Activated CD8-positive, alpha-beta memory T cell treated with anti-CD3 and anti-CD28 coated beads, Interleukin-2, amount 10 ng/mL, durations not matched to agents 7 days and 5 days (primary cell): ENCODE measurements at places on chromosomes 16 and 17. TPM values are rescaled to one million over a fixed set of nuclear protein-coding genes. Genes with fewer than 3 reads are reported as not detected.

SPATA32 gene
- total RNA-seq: 0.49 TPM

DNA sequence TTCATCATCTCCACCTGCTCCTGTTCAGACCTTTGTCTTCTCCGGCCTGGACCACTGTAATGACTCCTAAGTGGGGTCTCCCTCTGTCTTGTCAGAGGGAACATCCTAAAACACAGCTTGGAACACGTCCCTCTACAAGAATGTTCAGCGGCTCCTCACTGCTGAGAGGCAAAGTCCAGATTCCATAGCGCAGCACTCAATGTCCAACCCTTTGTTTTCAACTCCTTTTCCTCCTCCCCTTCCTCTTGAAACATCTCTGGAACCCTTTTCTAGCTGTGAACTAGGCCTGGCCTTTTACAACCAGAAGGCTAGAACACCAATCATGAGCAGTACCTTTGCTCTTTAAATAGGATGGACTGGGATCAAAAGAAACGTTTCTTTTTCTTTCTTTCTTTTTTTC lies 914 bp downstream of the C17orf50 start:
- no peak overlapping the region for H3K27ac ChIP-seq
- peaks cover 13% of the 10 kb centered on the region for H3K4me1 ChIP-seq
- no peaks in the 10 kb centered on the region for H3K36me3 ChIP-seq
- no peak for DNase-seq

DNA sequence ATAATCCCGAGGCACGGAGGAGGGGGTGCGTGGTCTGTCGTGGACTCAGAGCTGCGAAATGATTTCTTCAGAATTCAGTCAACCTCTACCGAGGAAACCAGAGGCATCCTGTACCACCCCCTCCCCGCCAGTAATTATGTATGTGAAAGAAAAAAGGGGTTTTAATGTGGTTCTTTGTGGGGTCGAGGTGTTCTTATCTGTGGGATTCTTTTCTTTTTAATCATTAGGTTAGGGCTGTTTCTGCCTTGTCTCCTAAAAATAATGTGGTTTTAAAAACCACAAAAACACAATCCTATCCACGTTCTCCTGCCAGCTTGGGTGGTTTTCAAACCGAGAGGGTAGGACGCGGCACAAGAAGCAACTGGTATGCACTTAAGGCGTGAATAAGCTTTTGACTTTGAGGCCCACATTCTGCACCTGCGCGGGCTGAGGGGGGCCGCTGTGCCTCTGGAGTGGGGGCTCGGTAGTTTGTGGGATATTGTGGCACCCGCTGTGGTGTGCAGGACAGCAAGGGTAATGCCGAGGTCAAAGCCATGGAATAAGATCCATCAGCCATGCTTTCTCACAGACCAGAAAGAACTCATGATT lies 1.0 kb downstream of the SLC47A1 start:
- H3K36me3 ChIP-seq: no peaks in the 10 kb centered on the region
- H3K27me3 ChIP-seq: peaks cover 62% of the 10 kb centered on the region
- peak overlapping the region; percentile 50 for H3K4me3 ChIP-seq
- H3K4me1 ChIP-seq: peaks cover 13% of the 10 kb centered on the region
- H3K27ac ChIP-seq: no peak overlapping the region

GRCh38 chr17:56648806-56649205 lies 55.3 kb downstream of the NOG start:
- H3K27ac ChIP-seq: no peak overlapping the region
- no peak overlapping the region for H3K4me3 ChIP-seq
- no peaks in the 10 kb centered on the region for H3K36me3 ChIP-seq
- H3K4me1 ChIP-seq: peaks cover 3% of the 10 kb centered on the region
- DNase-seq: no peak
- peaks cover 24% of the 10 kb centered on the region for H3K27me3 ChIP-seq

DNA sequence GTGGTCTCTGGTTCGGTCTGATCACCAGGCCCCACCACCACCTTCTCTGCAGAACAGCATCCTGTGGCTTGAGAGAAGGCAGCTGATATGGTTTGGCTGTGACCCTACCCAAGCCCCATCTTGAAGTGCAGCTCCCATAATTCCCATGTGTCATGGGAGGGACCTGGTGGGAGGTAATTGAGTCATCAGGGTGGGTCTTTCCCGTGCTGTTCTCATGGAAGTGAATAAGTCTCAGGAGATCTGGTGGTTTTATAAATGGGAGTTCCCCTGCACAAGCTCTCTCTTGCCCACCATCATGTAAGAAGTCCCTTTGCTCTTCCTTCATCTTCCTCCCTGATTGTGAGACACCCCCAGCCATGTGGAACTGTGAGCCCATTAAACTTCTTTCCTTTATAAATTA lies 352.3 kb upstream of the CDH5 start:
- H3K4me3 ChIP-seq: no peak overlapping the region
- no peak overlapping the region for H3K27ac ChIP-seq

DNA sequence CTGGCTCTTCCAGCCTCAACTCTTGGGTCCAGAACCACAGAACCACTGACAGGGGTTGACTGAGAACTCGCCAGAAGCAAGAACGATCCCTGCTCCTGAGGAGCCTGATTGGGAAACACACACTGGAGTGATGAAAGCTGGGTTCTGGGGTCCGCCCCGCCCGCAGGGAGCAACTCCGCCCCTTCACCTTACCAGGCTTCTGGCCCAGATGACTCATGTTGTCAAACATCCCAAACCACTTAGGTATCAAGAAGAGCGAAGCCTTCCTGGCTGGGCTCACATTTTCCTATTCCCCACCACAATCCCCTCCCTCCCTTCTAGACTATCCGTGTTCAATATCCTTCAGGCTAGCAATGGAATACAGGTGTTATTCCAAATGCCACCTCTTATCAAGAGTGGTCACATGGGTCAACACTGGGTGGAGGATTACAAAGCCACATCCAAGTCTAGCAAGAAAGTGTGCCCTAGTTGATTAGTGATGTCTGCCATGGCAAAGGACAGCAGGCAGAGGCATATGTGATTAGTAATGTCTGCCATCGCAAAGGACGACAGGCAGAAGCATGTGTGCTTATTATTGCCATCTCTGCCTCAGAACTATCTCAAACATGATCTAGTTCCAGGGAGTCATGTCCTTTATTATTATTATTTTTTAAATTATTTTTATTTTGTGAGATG lies 70.5 kb downstream of the TIMM22 start:
- no peaks in the 10 kb centered on the region for H3K27me3 ChIP-seq
- no peak overlapping the region for H3K4me3 ChIP-seq
- peaks cover 46% of the 10 kb centered on the region for H3K36me3 ChIP-seq
- no peak overlapping the region for H3K27ac ChIP-seq
- DNase-seq: no peak

KRT12 gene
- total RNA-seq: not detected

SKAP1 gene
- total RNA-seq: 75.5 TPM

GRCh38 chr16:56355786-56356275 lies 69.5 kb downstream of the AMFR start:
- peaks cover 23% of the 10 kb centered on the region for H3K4me1 ChIP-seq
- DNase-seq: no peak
- no peaks in the 10 kb centered on the region for H3K27me3 ChIP-seq
- H3K36me3 ChIP-seq: peaks cover 1% of the 10 kb centered on the region
- peak overlapping the region; percentile 78 for H3K4me3 ChIP-seq
- peak overlapping the region; percentile 2 for H3K27ac ChIP-seq

- no peak overlapping the region for H3K27ac ChIP-seq
- no peak overlapping the region for H3K4me3 ChIP-seq
Measured at GRCh38 chr17:18122990-18123753, 14.6 kb downstream of the MYO15A start.

- H3K4me3 ChIP-seq: no peak overlapping the region
- H3K4me1 ChIP-seq: no peaks in the 10 kb centered on the region
- no peaks in the 10 kb centered on the region for H3K27me3 ChIP-seq
- no peak for DNase-seq
- H3K36me3 ChIP-seq: no peaks in the 10 kb centered on the region
Measured at GRCh38 chr17:70521821-70522256, 352.5 kb downstream of the KCNJ2 start.

DNA sequence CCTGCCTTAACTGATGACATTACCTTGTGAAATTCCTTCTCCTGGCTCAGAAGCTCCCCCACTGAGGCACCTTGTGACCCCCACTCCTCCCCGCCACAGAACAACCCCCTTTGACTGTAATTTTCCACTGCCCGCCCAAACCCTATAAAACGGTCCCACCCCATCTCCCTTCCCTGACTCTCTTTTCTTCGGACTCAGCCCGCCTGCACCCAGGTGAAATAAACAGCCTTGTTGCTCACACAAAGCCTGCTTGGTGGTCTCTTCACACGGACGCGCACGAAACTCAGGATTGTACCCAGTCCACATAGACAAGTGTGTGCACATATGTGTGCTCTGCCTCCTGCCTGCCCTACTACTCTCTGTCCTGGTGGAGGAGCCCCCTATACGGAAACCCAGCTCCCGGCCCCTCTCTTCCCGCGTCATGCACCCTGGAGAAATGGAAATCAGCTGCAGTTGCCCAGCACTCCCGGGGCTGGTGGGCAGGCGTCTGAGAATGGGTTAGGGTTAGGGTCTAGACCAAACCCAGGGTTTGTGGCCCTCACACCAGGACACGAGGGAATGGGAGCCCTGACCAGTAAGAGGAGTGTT lies 2.4 kb upstream of the RHBDF1 start:
- DNase-seq: no peak
- peaks cover 39% of the 10 kb centered on the region for H3K27me3 ChIP-seq
- H3K27ac ChIP-seq: no peak overlapping the region
- H3K4me3 ChIP-seq: no peak overlapping the region
- H3K4me1 ChIP-seq: peaks cover 29% of the 10 kb centered on the region

SPNS3 gene
- total RNA-seq: 39.1 TPM

GRCh38 chr17:17305281-17305801 lies 2.2 kb downstream of the NT5M start:
- peak overlapping the region; percentile 91 for H3K27ac ChIP-seq
- H3K27me3 ChIP-seq: no peaks in the 10 kb centered on the region
- DNase-seq: peak; percentile 86
- peak overlapping the region; percentile 94 for H3K4me3 ChIP-seq
- H3K4me1 ChIP-seq: peaks cover 32% of the 10 kb centered on the region

FAM20A gene
- total RNA-seq: not detected

SLC12A3 gene
- total RNA-seq: not detected

DNA sequence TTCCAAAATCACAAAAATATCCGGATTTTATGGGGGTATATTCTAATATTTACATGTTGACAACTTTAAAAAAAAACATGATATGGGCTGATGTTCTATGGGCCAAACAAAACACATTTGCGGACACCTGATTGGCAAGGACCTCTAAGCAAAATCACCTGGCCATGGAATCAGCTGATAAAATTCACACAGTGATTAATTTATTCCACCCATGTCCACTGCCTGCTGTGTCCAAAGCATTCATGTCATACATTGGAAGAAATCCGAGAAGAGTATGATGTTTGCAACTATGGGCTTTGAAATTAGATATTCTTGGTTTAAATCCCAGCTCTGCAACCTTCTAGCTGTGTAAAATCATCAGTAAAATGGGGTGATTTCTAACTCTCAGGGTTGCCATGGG lies 538.7 kb downstream of the HAPSTR1 start:
- no peak overlapping the region for H3K4me3 ChIP-seq
- no peaks in the 10 kb centered on the region for H3K36me3 ChIP-seq
- no peaks in the 10 kb centered on the region for H3K27me3 ChIP-seq
- H3K27ac ChIP-seq: no peak overlapping the region

TCAP gene
- 1.1 TPM for total RNA-seq

HEATR9 gene
- total RNA-seq: 6.7 TPM

MAF gene
- 32.6 TPM for total RNA-seq

DNA sequence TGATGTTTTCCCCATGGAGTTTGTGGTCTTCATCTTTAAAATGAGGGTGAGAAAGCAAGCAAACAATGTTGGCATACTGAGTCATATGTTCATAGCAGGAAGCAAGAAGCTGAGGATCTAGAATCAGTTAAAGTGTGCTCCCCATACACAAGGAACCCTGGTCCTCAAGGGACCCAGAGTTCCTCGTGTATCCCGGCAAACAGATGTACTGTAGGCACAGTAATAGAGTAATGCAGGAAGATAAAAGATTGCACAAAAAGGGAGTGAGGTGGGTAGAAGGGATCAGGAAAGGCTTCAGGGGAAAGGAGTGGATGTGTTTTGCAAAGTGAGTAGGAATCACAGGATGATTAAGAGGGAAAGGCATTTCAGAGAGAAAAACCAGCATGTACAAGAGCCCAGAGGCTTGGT lies 412.3 kb upstream of the CDH11 start:
- no peak for DNase-seq
- H3K27me3 ChIP-seq: no peaks in the 10 kb centered on the region
- no peaks in the 10 kb centered on the region for H3K4me1 ChIP-seq
- no peaks in the 10 kb centered on the region for H3K36me3 ChIP-seq
- no peak overlapping the region for H3K4me3 ChIP-seq

DNA sequence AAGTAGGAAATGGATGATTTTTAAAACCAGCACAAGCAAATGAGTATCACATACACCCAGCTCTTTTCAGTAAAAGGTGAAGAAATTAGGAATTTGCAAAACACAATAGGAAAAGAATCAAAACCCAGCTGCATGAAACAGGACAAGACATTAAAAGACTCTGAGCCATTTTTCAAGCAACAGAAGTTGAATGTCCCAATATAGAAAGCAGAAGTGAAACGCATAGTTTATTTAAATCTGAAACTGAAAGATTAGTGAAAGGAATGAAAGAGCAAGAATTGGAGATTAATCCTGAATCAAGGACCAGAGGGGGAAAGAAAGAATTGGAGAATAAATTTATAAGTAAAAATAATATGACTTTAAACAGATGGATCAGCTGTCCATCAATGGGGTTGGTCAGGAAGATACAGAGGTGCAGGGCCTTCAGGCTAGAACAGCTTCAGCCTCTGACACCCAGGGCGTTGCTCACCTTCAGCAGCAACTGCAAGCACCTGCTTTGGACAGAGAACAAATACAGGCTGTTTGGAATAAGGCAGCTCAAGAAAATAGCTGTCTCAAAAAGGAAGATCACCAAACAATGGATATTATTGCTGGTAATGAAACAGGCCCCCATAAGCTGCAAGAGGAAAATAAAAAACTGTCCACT lies 3.9 kb upstream of the ARHGAP17 start:
- peaks cover 4% of the 10 kb centered on the region for H3K36me3 ChIP-seq
- H3K27me3 ChIP-seq: no peaks in the 10 kb centered on the region

SCN4A gene
- not detected for total RNA-seq

DNA sequence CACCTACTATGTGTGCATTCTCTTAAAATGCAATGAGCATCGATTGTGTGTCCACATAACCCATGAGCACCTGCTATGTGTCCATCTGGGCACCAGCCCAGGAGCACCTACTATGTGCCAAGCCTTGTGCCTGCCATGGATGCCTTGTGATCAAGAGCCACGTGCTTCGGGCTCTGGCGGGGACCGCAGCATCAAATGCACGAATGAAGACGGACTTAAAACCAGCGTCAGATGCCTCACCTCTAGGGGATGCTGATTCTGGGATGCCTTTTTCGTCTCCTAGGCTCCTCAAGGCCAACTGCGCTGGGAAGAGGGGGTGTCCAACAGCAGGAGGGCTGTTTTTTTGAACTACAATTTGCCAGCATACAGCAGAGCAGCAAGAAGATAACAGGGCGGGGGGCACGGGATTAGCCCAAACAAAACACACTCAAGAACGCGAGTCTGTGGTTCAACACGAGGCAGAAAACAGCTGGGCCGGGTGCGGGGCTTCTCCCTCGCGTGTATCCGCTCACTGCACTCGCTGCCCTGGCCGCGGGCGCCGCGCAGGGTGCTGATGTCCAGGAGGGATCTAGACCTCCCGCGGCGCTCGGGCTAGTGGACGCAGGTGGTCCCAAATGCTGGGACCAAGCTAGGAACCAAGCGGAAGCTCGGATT lies 1.2 kb upstream of the GLIS2 start:
- peak overlapping the region; percentile 55 for H3K4me3 ChIP-seq
- no peak for DNase-seq
- peaks cover 23% of the 10 kb centered on the region for H3K4me1 ChIP-seq
- H3K36me3 ChIP-seq: no peaks in the 10 kb centered on the region
- peaks cover 18% of the 10 kb centered on the region for H3K27me3 ChIP-seq
- no peak overlapping the region for H3K27ac ChIP-seq
